GM23248 (cell line): ENCODE measurements at places on chromosomes 3 and 15. TPM values are rescaled to one million over a fixed set of nuclear protein-coding genes. Genes with fewer than 3 reads are reported as not detected.

The KLHL25 gene
- polyA plus RNA-seq = 0.95 and 2.0 TPM in 2 replicates

The NUP210 gene
- polyA plus RNA-seq = 0.04 and 0.18 TPM in 2 replicates

The ZFYVE19 gene
- 11.7 and 15.0 TPM in 2 replicates for polyA plus RNA-seq

The MORC1 gene
- not detected in 2 replicates for polyA plus RNA-seq

The MEGF11 gene
- 0.14 and 0.23 TPM in 2 replicates for polyA plus RNA-seq

The CD96 gene
- polyA plus RNA-seq = not detected in 2 replicates

The ANKRD34C gene
- polyA plus RNA-seq = not detected in 2 replicates

The ISLR2 gene
- 0.20 TPM in 1 of 2 replicates, not detected in the other for polyA plus RNA-seq

The STAB1 gene
- not detected in 2 replicates for polyA plus RNA-seq

The MNS1 gene
- polyA plus RNA-seq = 3.6 and 4.2 TPM in 2 replicates

The PCBP4 gene
- polyA plus RNA-seq = 40.4 and 45.0 TPM in 2 replicates

The COLQ gene
- 0.29 and 0.93 TPM in 2 replicates for polyA plus RNA-seq

The GABRG3 gene
- not detected in 2 replicates for polyA plus RNA-seq

The DPP8 gene
- polyA plus RNA-seq = 28.0 and 30.1 TPM in 2 replicates

DNA sequence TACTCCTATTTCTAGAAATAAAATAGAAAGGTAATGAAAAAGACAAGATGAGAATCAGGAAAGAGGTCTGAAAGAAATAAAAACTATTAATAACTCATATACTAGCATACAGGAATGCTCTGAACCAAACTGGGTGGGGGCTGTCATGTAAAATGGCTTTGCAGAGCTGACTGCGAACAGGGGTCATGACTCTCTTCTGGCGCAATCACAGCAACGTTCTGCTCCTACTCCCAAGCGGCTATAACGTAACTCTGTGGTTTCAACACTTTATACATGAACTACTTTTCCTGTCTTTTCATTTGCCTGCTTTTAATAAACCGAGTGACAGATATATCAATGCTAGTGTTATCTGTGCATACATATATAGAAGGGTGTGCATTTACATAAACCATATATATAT, 116.7 kb downstream of the DLG1 start:
- peak; percentile 30 for DNase-seq

DNA sequence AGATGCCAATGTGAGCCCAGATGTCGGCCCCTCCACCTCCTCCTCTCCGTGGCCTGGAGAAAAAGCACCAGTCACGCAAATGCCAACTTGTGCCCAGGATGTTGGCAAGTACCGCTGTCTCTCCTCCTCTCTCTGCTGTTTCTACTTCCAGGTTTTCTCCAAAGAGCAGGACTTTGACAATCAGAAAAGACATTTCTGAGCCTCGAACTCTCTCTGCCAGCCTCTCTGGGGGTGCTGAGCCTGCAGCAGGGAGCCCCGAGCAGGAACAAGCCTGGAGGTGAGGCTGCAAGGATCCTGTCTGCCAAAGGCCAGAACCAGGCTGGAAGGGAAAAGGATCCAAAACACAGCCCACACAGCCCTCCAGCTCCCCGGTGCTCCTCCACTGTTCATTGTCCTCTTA, 89.7 kb downstream of the SEC22A start:
- DNase-seq = no peak

GRCh38 chr15:79970624-79971434, at the start of gene BCL2A1:
TSS of gene BCL2A1 (minus strand) at chr15:79971196. CDS start at chr15:79971119, 77 bp downstream.
- DNase-seq = peak; percentile 97

GRCh38 chr3:13543253-13543652, 5.7 kb upstream of the FBLN2 start:
- DNase-seq = peak; percentile 97

DNA sequence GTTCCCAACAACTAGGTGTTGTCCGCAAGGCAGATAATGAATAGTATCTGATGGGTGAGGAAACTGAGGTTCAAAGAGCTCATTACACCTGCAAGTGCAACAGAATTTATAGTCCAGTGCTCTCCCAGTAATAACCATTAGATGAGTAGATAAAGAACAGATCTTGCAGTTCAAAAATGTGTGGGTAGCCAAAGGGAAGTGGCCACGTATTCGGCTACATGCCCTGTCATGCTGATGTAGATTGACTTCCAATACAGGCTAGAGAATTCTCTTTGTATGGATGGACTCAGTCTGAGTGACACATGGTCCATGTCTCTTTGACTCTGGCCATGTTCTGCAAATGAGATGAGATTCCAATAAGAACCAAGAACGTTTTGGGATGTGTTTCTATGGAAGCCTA, 187.9 kb upstream of the LPP start:
- no peak for DNase-seq

GRCh38 chr3:71721651-71722157, 3.5 kb downstream of the EIF4E3 start:
- DNase-seq = no peak

GRCh38 chr3:115165266-115165665, 18.2 kb upstream of the ZBTB20 start:
- DNase-seq = no peak

GRCh38 chr15:85150130-85150480, 168.4 kb downstream of the PDE8A start:
- no peak for DNase-seq

- no peak for DNase-seq
Observed at GRCh38 chr15:83503595-83504364, 56.6 kb downstream of the SH3GL3 start.

DNA sequence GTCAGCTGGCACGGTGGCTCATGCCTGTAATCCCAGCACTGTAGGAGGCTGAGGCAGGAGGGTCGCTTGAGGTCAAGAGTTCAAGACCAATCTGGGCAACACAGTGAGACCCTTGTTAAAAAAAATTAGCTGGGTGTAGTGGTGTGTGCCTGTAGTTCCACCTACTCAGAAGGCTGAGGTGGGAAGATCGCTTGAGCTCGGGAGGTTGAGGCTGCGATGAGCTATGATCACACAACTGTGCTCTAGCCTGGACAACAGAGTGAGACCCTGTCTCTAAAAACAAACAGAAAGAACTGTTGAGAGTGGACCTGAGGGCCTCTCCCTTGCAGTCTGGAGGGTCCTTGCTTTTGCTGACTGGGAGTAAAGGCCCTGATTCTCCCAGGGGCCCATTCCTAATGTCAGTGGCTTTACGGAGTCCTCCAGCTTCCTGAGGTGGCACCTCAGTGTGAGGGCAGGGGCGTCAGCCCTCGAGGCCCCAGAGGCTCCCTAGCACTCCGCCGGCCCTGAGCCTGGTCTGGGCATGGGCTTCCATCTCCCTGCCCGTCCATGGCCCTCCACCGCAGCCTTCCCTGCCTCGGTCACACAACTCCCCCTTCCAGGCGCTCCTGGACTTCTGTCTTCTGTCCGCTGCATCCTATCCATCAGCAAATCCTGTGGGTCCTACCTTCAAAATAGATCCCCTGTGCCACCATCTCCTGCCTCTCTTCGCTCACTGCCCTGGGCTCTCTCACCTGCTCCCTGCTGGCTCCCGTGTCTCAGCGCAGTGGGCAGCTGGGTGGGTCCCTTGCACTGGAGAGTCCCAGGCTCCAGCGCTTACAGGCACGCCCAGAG, 19.0 kb downstream of the FBLN2 start:
- DNase-seq = no peak

GRCh38 chr15:48103647-48104046, 17.1 kb upstream of the SLC24A5 start:
- DNase-seq = no peak

- no peak for DNase-seq
Observed at GRCh38 chr3:52149021-52149420, 5.2 kb downstream of the POC1A start.

GRCh38 chr15:89030311-89030710, 57.9 kb upstream of the ABHD2 start:
- DNase-seq = peak; percentile 46

DNA sequence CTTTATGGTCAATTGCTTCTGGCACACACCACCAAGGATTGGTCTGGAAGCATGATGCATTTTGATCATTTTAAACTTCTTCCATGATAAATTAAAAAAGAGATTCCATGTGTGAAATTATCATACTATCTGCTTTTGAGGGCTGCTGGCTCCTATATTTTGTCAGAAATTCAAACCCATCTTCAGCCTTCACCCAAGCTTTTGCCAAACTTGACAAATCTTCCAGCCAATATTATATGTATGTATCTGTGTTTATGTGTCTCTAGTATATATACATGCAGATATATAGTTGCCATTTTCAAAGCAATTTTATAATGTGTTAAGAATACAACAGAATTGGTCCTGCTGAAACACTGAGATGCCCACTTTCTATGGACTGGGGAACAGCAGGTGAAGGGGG, 275.7 kb downstream of the AGBL1 start:
- no peak for DNase-seq

DNA sequence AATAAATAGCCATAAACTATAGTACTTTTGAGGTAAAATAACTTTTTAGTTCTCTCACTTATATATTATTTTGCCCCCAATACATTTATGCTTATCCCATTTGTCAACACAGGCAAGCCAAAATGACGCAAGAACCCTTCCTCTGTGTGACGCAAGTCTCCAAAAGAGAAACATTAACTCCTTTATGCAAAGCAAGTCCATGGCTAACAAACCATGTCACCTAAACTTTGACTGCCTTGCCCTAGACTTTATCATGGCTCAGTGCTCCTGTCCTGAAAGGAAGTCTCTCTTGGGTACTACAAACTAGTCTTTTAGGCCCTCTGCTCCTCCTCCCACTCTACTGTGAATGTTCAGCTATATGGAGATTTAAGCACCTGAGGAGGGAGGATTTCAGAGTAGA, 230.5 kb downstream of the UNC13C start:
- DNase-seq = no peak

- no peak for DNase-seq
Observed at GRCh38 chr15:33677238-33677830, 291.0 kb upstream of the CHRM5 start.

DNA sequence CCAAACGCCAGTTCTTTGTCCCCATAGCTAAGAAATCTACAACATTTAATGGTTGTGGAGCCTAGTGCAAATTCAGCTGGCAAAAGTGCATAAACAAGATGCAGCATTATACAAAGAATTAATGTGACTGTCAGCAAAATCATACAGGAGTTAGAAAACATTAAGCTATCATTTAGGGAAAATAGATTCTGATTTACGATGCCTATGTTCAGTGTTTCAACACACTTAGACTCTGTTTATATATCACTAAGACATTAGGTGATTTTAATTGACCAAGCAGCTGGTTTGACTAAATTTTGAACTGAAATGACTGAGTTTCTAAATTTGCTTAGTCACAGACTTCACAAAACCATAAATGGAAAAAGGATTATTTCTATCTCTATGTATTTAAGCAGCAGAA, 1076.8 kb downstream of the TBL1XR1 start:
- no peak for DNase-seq

DNA sequence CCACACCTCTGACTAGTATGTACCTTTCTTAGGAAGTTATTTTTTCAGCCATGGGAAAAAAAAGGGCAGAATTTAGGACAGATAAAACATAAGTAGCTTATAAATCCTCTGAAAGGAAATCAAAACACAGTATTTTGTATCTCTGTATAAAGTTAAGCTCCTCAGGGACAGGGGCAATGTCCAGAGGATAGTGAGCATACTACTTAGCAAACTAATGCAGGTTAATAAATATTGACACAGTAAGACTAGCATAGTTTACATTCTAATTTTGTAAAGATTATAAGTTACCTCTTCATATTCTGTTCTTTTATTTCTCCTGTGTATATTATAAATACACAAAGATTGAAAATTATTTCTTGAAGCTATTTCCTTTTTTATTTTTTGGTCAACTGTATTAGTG, 2.1 kb downstream of the UBE3A start:
- DNase-seq = no peak

GRCh38 chr3:42149975-42150374, 58.8 kb downstream of the TRAK1 start:
- DNase-seq = no peak

DNA sequence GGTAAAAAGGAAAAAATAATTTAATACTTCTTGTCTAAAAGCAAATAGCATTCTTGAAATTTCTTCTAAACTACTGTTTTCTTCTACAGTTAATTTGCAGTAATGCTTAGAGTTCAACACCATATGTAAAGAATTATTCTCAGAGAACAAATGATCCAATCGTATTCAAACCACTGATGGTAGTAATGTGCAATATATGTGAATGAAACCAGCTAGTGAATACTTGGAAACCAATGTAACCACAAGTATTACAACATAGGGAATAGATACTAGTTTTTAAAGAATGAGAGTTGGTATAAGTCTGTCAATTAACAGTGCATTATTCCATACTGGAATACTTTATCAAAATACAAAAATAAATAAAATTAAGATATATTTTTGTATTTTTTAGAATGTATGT, 850.0 kb downstream of the DIPK2A start:
- peak; percentile 71 for DNase-seq

DNA sequence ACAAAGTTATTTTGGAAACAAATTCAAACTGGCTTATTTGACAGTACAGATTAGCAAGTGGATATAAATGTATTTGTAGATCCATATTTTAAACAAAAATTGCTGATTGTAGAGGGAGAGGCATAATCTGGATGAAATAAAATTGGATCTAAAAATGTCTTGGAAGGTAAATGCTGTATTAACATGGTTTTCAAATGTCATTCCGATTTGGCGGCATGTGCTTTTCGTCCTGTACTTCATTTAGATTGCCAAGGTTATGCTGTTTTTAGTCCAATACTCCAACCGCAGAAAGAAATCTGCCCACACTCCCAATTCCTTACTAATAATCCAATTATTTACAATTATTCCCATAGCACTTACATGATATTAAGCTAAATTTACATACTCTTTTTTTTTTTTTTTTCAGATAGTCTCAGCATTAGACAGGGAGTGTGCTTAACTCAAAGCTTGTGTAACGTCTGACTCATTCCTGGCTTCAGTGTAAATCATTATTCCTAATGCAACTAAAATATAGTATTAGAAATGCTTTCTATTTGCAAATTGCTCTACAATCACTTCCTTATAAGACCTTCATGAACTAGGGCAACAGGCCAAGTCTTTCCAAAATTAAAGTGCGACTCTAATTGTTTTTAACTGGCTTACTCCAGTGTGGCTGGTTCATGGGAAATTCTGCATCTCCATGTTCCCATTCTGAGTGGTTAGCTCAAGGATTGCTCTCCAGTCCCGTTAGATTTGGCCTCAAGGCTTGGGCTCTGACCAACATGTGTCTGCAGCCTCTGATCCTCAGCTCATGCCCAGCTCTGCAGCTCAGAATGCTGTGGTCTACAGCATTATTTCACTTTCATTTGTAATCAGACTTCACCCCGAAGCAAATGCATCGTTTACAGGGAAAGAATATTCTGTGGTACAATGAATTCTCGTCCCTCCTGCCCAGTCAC, 103.9 kb downstream of the FBN1 start:
- peak; percentile 93 for DNase-seq

- peak; percentile 67 for DNase-seq
Observed at GRCh38 chr3:54905261-54905888, 22.5 kb downstream of the LRTM1 start.

DNA sequence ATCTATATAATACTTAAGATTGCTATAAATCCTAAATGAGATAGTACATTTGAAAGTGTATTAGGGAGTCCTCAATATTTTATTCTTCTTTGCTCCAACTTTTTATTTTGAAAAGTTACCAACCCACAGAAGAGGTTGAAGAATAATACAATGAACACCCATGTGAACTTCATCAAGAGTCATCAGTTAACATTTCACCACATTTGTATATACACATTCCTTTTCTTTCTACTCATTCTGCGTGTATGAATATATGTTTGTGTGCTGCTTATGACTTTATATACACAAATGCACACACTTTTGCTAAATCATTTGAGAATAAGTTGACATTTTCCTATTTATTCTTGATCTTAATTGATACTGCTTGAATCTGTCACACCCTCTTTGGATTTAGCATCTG, 193.3 kb upstream of the CGNL1 start:
- peak; percentile 55 for DNase-seq

GRCh38 chr3:58837856-58838255, 171.3 kb upstream of the FAM3D start:
- DNase-seq = peak; percentile 36
